ENCODE measurements at places on chromosomes 4 and X. TPM values are rescaled to one million over a fixed set of nuclear protein-coding genes. Genes with fewer than 3 reads are reported as not detected.

TAPT1 gene
- 10.7 TPM for polyA plus RNA-seq

CT45A8 gene
- not detected for polyA plus RNA-seq

SMIM10 gene
- polyA plus RNA-seq, result 0.04 TPM

ABCG2 gene
- polyA plus RNA-seq, result 3.4 TPM

FGFBP2 gene
- polyA plus RNA-seq, result not detected

GAB3 gene
- 0.33 TPM for polyA plus RNA-seq

P2RY8 gene
- not detected for polyA plus RNA-seq

DNA sequence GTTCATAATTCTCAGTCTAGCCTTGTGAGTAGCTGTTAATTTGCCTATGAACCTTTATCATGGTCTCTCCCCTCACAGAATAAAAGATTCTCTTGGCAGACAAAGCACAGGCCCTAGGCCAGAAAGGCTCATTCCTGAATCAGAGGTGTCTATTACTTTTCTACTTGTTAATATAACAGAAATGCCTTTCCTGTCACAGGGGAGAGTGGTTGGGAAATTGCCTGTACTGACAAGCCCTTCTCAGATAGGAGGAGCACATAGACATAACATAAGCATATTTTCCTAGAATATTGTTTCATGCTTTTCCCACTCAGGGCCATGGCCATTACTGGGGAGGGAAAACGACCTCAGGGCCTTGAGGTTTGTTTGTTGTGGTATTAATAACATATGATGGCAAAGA is 308.3 kb downstream of the BMPR1B start:
- H3K27ac ChIP-seq, result no peak overlapping the region
- H3K27me3 ChIP-seq, result no peaks in the 10 kb centered on the region
- H3K36me3 ChIP-seq, result no peaks in the 10 kb centered on the region
- H3K4me3 ChIP-seq, result no peak overlapping the region
- H3K4me1 ChIP-seq, result peaks cover 11% of the 10 kb centered on the region

DNA sequence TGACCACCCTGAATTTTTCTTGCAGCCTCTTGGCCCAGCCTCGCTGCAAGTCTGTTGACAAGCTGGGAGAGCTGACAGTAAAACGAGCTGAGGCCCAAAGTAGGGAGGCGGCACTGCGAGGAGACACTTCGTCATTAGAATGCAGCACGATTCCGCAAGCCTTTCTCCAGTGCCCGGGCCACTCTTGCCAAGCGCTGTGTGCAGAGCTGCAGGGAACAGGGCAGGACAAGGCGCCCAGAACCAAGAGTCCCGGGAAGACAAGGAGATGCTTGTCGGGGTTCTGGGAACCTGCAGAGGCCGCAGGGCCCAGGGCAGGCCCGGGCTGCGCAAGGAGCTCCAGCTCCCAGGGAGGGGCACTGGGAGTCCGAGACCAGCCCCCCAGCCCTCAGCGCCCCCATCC is 187.1 kb downstream of the BCOR start:
- no peak for DNase-seq
- no peaks in the 10 kb centered on the region for H3K36me3 ChIP-seq
- no peaks in the 10 kb centered on the region for H3K27me3 ChIP-seq
- H3K4me3 ChIP-seq, result no peak overlapping the region
- H3K4me1 ChIP-seq, result peaks cover 11% of the 10 kb centered on the region

DNA sequence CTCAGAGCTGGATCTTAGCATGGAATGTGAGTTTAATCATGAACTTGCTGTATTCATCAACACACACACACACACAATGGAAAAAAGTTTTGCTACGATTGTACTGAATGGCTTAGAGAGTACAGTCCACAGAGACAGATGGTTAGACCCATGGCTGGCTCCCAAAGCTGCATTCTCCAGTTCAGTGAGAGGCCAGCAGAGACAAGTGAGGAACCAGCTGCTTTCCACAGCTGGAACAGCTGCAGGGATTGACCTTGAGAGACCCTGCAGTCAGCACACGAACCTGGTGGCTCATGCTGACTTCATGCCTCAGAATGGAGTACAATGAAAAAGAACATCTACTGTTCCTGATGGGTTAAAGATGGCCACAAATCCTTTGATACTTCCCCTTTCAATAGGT is 94.5 kb downstream of the DHX15 start:
- H3K27ac ChIP-seq, result no peak overlapping the region
- no peaks in the 10 kb centered on the region for H3K36me3 ChIP-seq
- no peak for DNase-seq
- H3K4me3 ChIP-seq, result no peak overlapping the region
- peaks cover 17% of the 10 kb centered on the region for H3K27me3 ChIP-seq

- no peaks in the 10 kb centered on the region for H3K4me1 ChIP-seq
- H3K36me3 ChIP-seq, result no peaks in the 10 kb centered on the region
- no peak for DNase-seq
- H3K27ac ChIP-seq, result no peak overlapping the region
- H3K27me3 ChIP-seq, result no peaks in the 10 kb centered on the region
These were observed 1285.8 kb downstream of the TECRL start for GRCh38 chr4:63123441-63123840.

- no peak overlapping the region for H3K27ac ChIP-seq
- H3K4me3 ChIP-seq, result no peak overlapping the region
These were observed 34.1 kb downstream of the SPINK2 start for GRCh38 chr4:56787380-56787779.

GRCh38 chr4:81377191-81377590 is 94.5 kb downstream of the RASGEF1B start:
- no peak overlapping the region for H3K4me3 ChIP-seq
- no peaks in the 10 kb centered on the region for H3K4me1 ChIP-seq
- no peaks in the 10 kb centered on the region for H3K36me3 ChIP-seq
- H3K27ac ChIP-seq, result no peak overlapping the region

GRCh38 chr4:2791518-2792395 is 1.1 kb upstream of the SH3BP2 start:
- H3K27me3 ChIP-seq, result peaks cover 15% of the 10 kb centered on the region
- DNase-seq, result no peak
- H3K4me3 ChIP-seq, result no peak overlapping the region
- H3K4me1 ChIP-seq, result peaks cover 27% of the 10 kb centered on the region
- no peaks in the 10 kb centered on the region for H3K36me3 ChIP-seq

DNA sequence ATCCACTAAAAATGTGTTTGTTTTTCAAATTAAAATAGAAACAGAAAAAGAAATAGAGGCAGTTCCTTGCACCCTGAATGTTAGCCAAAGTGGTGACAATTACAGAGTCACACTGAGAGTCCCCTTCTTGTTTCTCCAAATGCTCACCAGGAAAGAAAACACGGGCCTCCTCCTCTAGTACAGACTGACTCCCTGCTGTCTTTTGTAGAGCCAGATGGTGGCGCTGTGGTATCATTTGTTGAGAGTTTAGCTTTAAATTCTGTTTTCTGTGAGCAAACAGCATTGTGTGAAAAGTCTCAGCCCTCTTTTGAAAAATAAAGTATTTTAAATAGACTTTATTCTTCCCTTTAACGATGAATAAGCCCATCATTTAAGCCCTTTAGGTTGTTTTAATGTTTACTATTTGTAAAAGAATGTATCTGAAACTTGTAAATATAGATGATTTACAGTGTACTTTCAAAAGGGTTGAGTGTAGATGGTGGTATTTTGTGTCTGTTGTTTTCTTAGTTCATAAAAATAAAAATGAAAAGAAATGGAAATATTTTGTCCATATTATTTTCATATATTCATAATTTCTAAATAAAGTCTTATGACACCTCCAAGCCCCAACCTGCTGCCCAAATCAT is 36.9 kb upstream of the ATOH1 start:
- no peaks in the 10 kb centered on the region for H3K36me3 ChIP-seq
- no peaks in the 10 kb centered on the region for H3K4me1 ChIP-seq
- no peaks in the 10 kb centered on the region for H3K27me3 ChIP-seq
- no peak overlapping the region for H3K27ac ChIP-seq
- no peak overlapping the region for H3K4me3 ChIP-seq

- DNase-seq, result no peak
- no peak overlapping the region for H3K27ac ChIP-seq
- H3K4me3 ChIP-seq, result no peak overlapping the region
These were observed 269.3 kb downstream of the GPM6A start for GRCh38 chr4:175542786-175543185.

DNA sequence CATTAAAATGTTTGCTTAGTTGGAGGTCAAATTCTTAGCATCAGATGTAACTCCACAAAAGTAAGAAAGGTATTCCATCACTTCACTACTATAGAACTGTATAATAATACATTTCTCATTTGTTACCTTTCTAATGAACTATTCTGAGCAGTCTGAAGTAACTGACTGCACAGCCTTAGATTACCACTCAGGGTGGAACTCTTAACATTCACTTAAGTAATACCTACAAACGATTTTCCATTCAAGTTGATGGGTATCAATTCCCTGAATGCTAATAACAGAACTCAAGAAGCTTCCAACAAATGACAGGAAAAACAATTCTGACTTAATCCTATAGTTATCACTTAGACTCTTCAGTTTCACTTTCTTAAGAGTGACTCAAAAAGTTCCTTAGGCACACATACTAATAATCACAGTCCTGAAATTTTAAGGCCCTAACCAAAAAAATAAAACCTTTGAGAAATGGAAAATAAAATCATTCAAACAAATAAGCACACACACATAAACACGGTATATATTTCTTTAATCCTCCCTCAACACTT is 20.9 kb downstream of the HNRNPD start:
- DNase-seq, result no peak
- no peaks in the 10 kb centered on the region for H3K27me3 ChIP-seq
- H3K36me3 ChIP-seq, result peaks cover 19% of the 10 kb centered on the region
- no peak overlapping the region for H3K4me3 ChIP-seq

DNA sequence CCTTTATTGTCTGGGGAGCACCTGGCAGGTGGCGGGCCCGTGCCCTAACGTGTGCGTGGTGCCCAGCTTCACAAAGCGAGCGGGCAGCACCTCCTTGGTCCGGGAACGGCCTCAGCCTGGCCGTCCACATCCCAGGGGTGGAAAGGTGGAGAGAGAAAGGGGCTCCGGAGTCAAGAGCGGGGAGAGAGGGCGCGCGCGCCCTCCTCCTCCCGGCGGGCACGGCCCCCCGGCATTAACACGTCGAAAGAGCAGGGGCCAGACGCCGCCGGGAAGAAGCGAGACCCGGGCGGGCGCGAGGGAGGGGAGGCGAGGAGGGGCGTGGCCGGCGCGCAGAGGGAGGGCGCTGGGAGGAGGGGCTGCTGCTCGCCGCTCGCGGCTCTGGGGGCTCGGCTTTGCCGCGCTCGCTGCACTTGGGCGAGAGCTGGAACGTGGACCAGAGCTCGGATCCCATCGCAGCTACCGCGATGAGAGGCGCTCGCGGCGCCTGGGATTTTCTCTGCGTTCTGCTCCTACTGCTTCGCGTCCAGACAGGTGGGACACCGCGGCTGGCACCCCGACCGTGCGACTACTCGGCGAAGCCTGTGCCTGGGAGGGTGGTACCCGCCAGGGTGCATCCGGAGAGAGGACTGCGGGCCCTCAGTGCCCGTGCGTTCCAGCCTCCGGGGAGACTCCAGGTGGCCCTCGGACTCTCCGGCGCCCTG is at the start of gene KIT:
TSS of gene KIT (plus strand) at position 407 of the 701 bp plus-strand sequence. CDS start at position 465, 58 bp downstream.
- H3K27ac ChIP-seq, result no peak within 1 kb of the TSS
- DNase-seq, result no peak
- H3K36me3 ChIP-seq, result no peaks in the 10 kb centered on the region
- H3K27me3 ChIP-seq, result peaks cover 40% of the 10 kb centered on the region
- H3K4me3 ChIP-seq, result peak within 1 kb of the TSS; percentile 65

DNA sequence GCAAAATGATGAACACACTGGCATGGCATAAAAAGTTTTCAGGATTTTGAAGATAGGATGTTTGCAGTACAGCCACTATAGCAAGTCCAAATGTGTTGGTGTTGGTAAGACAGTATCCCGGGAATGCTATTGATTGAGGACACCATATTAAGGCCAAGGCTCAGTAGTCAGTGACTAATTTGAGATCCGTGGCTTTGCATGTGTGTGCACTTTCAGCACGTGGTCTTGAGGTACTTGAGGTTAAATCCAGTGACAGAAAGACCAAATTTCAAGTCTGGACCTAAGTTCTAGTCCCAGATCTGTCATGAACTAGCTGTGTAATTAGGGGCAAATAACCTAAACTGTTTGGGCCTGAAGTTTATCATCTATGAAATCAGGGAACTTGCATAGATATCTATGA is 76.5 kb upstream of the ETNPPL start:
- peaks cover 3% of the 10 kb centered on the region for H3K4me1 ChIP-seq
- no peak overlapping the region for H3K27ac ChIP-seq
- no peaks in the 10 kb centered on the region for H3K36me3 ChIP-seq
- DNase-seq, result no peak
- H3K27me3 ChIP-seq, result no peaks in the 10 kb centered on the region

DNA sequence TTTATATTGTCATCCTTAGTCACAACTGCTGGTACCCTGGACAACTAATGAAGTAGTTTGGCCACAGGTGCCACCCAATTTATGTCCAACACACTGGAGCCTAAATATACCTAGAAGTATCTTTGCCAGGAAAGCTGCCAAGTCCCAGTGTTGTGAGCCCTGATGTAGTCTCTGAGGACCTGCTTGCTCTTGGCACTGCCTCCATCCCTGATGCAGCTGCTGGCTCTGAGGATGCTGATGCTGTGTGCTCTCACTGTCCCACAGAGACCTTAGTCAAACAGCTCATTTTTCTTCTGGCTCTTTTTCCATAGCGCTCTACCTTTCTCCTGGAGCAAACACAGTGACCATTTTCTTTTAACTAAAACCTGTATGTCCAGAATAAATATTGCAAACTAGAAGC is 1535.4 kb upstream of the ADGRL3 start:
- no peaks in the 10 kb centered on the region for H3K36me3 ChIP-seq
- H3K27ac ChIP-seq, result no peak overlapping the region
- H3K27me3 ChIP-seq, result no peaks in the 10 kb centered on the region
- no peaks in the 10 kb centered on the region for H3K4me1 ChIP-seq

DNA sequence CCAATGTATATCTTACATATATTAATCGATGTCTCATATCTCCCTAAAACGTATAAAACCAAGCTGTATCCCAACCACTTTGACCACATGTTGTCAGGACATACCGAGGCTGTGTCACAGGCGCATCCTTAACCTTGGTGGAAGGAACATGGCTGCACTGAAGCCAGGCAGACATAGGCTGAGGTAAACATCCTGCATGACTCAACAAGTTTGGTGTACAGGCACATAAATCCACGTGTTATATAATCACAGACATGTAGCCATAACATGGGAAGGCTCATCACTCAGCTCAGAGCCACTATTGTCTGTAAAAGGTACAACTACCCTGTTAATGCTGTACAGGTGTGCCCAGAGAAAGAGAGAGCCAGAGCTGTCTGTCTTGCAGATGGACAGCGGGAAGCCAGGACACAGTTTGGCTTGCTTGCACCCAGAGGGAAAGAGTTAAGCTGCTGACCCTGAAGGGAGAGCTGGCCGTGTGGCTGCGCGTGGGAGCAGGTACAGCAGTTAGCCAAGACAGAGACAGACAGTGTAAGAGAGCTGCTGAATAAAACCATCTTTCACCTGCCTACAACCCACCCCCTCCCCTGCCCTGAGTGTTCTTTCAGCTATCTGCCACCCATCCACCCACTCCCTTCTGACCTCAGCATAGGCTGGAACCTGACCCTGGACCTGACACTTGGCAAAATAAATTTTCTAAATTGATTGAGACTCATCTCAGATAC is 22.3 kb upstream of the ZBTB33 start:
- DNase-seq, result no peak
- no peak overlapping the region for H3K4me3 ChIP-seq
- no peaks in the 10 kb centered on the region for H3K36me3 ChIP-seq
- no peaks in the 10 kb centered on the region for H3K4me1 ChIP-seq
- H3K27ac ChIP-seq, result no peak overlapping the region

Measured in keratinocyte (primary cell).